ENCODE measurements at places on chromosomes 5 and 9.

DNA sequence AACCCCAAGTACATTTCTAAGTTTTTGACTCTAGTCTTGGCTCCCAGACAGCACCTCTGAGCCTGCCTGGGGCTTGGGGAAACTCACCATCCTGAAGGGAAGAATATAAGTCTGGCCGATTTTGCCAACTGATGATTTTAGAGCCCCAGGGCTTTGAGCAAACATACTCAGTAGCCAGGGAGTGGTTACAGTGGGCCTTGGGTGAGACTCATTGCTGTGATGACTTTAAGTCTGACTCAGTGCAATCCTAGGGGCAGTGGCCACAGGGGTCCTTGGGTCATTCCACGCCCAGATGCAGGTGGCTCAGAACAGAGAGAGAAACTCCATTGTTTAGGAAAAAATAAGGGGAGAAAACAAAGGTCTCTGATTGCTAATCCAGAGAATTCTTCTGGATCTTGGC lies 312.0 kb upstream of the EDIL3 start:
- no peak for DNase-seq

- no peak for DNase-seq
Observed at GRCh38 chr5:73118391-73118973, 1.9 kb upstream of the TMEM171 start.

DNA sequence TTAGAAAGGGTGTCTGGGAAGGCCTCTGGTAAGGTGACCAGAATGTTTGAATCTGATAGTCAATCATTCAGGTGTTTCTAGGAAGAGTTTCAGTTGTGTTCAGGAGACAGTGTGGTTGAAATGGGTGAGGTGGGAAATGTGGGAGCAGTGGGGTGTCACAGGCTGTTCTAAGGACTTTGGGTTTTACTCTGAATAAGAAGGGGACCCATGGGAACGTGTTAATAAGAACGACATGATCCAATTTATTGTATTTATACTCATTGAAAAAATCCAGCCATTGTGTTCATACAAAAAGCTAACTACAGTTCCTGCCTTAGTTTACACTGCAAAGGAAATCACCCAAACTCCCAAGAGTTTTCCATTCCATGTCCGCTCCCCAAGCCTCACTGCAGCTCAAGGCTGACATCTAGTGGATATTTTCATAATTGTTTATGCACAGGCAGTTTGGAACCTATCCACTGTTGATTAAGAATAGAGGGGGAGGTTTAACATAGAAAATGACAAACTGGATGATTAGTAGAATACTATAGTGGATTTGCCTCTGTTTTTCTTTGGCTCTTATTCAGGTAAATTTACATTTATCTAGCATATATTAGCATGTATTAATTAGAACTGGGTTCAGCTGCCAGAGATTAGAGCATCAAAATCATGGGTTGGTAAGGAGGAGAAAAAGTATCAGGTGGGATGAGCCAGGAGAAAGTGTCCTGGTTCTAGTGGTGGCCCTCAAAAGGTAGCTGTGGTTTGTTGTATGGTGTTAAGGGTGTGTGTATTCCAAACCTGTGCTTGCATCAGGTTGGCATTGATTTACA lies 17.7 kb downstream of the CAVIN4 start:
- DNase-seq, result peak; percentile 51

GRCh38 chr9:112870556-112870955 lies 20.1 kb downstream of the SLC46A2 start:
- DNase-seq, result no peak

DNA sequence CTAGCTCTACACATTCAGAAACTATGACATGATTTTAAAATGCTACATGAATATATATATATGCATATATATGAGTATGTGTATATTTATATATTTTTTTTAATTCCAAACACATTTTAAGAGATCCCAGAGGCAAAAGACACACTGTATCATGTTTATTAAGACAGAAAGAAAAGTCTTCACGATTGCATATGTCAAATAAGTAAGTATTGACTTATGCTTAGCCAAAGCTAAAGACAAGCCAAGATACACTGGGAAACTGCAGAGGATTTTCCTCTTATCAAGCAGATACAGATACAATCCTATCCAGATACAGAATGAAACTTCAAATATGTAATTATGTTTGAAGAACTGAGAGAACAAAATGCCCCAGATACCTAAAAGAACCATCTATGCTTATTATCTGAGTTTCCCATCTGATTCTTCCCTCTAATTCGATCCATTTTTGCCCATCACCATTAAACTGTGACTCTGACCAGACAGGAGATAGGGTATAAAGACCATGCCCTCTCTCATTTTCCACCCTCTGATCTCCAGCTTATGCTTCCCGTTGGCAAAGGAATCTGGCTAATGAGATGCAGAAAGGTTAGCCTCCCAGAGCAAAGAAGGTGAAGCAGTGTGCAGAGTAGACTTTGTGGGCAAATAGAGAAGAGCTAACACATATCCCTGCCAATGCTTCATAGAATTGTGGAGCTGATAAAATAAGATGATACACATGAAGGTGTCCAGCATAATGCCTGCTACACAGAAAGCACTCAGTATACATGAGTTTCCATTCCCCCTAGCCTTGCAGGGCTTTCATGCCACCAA lies 131.0 kb upstream of the TARS1 start:
- DNase-seq, result no peak

- DNase-seq, result no peak
Observed at GRCh38 chr9:84189904-84190303, 150.7 kb downstream of the SLC28A3 start.

GRCh38 chr5:147619281-147619878 lies 109.5 kb upstream of the DPYSL3 start:
- no peak for DNase-seq

DNA sequence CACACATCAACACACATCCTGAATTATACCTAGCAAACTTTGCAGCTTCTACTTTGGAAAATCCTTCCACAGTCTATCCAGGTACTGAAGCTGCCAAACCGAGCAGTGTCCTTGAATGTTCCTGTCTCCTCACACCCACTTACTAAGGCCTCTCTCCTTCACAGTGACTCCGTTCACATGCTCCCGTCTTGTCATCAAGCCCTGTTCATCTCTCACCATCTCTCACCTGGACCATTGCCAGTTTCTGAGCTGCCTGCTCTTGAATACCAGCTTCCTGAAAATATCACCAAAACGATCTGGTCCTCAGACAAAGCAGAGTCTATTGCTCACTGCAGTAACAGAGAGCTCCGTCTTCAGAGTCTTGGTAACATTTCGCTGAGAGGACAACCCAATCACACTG lies 57.4 kb downstream of the GCNT1 start:
- no peak for DNase-seq

DNA sequence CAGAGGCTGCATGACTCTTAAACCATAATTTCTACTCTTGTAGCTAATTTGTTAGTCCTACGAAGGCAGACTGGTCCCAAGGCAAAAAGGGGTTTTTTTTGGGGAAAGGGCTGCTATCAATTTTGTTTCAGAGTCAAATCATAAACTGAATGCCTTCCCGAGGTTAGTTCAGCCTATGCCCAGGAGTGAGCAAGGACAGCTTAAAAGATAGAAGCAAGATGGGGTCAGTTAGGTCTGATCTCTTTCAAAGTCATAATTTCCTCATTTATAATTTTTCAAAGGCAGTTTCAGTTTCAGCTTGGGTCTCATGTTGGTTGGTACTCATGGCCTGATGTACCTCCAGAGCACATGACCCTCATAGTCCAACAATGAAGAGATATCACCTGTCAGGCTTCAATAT lies 7.9 kb upstream of the RXFP3 start:
- DNase-seq, result no peak

DNA sequence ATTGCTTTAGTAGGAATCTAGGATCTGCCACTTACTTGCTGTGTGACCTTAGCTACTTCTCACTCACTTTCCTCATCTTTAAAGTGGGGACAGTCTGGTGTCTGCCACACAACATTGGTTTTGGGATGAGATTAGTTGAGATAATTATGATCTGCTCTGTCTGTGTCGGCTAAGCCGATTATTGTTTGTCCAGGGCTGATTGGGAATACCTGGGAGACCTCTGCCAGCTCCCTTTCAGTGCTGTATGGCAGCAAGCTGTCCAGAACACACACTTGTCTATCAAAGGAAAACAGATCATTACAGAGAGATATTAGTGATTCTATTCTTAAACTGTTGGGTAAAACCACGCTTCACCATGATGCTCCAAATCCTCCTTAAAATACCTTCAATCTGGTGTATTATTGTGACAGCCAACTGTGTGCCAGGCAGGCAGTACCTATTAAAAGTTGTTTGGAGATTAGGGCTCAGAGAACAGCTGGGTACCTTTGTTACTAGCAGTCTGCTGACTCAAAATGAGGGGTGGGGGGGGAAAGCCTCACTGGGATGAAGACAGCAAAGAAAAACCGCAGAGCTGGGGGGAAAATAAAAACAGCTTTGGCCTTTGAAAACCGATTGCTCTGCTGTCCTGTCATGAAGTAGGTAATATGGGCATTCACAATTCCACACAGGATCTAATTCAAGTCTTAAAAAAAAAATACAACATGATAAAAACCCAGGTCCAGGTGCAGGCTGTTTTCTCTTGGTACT lies 458.4 kb upstream of the C9orf72 start:
- no peak for DNase-seq

GRCh38 chr9:120319452-120319851 lies 260.5 kb downstream of the CDK5RAP2 start:
- no peak for DNase-seq

DNA sequence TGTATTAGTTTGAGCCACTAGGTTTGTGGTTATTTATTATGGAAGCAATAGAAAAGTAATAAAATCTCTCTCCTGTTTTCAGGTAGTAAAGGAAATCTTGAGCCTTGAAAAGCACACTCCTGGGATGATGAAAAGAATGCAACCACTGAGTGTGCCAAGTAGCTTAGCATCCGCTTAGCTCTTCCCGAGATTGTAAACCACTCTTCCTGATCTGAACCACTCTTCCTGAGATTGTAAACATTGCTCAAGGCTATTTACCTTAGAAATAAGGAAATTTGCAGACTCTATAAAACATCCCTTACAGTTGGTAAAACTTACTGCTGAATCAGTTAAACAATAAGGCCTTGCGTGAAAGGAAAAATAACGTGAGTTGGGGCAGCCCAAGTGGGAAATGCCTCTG lies 17.4 kb upstream of the IL33 start:
- DNase-seq, result no peak

DNA sequence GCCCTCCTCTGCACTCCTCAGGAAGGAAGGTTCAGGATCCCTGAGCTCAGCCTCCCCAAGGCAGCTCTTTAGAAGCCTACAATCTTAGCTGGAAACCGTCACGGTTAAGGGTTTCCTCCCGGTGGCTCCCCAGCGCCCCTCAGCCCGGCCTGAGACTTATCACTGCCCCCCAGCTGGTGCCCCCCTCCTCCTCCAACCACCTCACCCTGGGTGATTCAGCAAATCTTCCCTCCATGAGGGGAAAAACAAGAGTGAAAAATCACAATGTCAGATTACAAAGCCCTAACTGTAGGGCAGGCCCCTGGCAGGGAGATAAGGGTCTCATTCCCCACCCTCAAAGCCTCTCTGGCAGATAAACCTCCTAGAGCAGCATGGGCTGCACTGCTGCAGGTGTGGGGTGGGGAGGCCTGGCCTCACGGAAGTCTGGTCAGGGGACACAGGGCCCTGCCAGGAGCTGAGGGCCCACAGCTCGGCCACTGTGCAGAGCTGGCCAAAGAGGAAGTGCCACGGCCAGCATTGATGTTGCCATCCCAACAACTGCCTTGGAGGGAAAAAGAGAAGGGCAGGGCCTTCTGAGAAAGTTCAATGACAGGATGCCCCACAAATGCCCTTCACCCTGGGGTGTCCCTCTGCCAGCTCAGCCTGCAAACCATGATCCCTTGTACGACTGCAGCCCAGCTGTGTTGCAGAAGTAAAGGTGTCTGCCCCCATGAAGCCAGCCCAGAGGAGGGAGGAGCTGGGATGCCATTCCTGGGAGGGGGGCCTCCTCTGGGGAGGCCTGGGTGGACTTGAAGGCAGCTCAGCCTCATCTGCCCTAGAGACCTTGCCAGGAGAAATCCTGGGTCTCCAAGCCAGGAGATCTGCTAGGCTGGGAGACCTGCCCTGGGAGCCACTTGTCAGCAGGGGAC lies 25.9 kb downstream of the GFI1B start:
- peak; percentile 79 for DNase-seq

GRCh38 chr9:98108531-98109031 lies 10.4 kb downstream of the TRIM14 start:
- no peak for DNase-seq

DNA sequence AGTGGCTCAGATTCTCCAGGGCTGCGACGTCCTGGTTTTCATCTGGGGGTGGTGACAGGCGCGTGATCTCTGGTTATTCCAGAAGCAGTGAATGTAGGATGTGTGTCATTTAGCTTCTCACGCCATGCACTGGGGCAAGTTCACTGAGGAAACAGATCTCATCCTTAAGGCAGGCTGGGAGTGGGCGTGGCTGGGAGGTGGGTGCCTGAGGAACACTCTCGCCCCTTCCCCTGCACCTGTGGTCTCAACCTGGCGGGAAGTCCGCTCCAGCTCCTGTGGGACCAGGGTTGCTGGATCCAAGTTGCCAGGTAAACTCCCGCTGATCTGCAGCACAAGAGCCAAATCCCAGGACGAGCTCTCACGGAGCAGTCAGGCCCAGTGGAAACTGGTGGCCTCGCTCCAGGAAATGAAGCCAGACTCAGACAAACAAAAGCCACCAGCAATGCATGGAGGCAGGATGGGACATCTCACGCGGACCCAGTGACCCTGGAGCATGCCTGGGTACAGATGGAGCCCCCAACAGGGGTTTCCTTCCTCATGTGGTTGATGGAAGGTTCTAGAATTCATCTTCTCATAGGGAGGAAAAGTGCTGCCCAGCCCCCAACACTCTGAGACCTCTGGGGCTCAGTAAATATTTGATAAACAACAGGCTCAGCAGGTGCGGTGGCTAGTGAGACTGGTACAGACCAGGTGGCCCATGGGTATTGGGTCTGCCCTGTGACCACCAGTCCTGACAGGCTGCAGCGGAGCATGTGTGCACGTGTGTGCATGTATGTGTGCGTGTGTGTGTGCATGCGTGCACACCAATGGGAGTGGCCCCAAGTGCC lies 16.3 kb upstream of the SLC12A7 start:
- DNase-seq, result no peak

DNA sequence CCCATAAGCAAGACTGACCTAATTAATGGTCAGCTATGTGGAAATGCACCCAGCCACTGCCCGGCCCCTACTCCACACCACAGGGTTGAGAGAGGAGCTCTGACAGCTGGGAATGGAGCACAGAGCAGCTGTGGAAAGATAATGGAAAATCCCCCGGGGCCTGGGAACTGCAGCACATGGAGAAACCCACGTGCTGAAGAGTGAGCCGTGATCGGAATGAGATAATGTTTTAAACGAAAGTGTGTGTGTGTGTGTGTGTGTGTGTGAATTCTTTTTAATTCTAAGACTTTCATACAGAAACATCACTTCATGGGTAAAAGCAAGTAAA lies 13.1 kb upstream of the SLC12A7 start:
- no peak for DNase-seq

- DNase-seq, result no peak
Observed at GRCh38 chr5:78429332-78429980, 69.0 kb downstream of the SCAMP1 start.
